Adipocyte (in vitro differentiated cells): ENCODE measurements at places on chromosomes 6 and 20.

- DNase-seq, result no peak
Observed at GRCh38 chr20:32289661-32290431, 12.4 kb downstream of the KIF3B start.

DNA sequence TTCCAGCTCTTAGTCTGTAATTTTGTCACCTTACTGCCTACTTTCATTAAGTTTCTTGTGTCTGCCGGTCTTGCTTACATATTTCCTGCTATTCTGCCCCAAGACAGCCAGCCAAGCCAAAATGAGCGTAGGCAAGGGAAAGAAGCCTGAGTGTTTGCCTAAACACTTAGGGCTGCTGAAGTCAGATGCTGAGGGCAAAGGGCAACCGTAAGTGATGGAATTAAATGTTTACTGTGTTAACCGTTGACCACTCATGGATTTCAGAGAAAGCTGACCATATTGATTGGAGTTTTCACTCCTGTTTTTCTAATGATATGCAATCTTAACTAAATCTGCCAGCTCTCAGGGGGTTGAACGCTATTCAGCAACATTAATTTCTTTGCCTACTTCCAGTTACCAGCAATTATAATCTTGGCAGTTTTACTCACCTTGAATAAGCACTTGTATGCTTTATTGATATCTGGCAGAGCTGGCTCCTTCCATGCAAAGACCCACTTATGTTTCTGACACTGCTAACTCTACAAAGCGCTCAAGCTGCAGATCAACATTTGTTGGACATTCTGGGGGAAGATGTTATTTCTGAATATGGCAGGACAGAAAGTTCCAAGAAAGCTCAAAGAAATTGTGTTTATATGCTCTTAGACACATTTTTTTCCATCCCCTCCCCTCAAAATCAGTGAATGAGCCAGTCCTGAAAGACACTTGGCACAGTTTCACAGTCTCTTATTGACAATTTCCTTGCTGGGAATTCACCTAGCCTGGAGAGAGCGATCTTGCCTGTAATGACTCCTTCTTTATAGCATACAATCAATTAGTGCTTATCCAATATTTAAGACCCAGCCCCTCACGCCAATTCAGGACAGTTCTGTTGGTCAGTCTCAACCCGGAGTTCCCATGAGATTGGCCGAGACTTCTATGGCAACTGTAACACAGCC lies 183.8 kb downstream of the PLCB1 start:
- DNase-seq, result no peak

GRCh38 chr6:89950879-89951391 lies 56.7 kb downstream of the GJA10 start:
- no peak for DNase-seq

GRCh38 chr6:79600812-79601609 lies 30.1 kb upstream of the SH3BGRL2 start:
- DNase-seq, result peak; percentile 74

DNA sequence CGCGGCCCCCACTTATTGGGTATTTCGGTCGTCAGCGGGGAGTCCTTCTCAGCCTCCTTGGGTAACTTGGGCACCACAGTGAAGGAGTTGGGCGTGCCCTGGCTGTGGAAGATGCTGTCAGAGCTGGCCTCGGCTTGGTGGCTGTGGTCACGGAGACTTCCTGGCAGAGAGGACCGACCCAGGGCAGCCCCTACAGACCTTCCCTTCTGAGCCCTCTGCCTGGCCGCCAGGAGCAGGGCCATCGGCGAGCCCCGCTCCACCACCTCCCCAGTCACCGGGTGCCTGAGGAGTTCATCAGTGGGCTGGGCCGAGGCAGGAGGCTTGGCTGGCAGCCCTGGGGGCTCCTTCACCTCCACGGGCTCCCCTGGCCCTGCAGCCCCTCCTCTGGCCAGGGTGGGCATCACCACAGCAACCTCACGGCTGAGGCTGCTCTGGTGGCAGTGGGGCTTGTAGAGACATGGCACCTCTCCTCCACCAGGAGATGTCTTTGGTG lies 37.2 kb downstream of the C6orf132 start:
- DNase-seq, result no peak

DNA sequence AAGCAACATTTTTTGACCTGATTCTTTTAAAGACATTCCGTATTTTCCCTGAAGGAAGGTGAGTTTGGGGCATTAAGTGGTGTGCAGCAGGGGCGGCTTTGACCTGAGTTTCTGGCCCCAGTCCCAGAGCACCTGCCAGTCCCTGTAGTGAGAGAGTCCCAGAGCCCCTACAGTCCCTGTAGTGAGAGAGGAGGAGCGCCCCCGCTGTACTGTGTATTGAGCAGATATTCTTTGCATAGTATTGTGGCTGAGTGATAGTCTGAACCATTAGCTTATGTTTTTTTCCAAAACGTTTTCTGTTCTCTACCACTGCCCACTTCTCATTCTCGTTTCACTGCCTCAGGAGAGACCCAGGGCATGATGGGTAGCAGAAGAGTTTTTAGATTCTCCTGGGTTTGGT lies 17.2 kb upstream of the SH3BGRL2 start:
- DNase-seq, result no peak

GRCh38 chr6:803191-803977 lies 110.4 kb upstream of the EXOC2 start:
- DNase-seq, result no peak

DNA sequence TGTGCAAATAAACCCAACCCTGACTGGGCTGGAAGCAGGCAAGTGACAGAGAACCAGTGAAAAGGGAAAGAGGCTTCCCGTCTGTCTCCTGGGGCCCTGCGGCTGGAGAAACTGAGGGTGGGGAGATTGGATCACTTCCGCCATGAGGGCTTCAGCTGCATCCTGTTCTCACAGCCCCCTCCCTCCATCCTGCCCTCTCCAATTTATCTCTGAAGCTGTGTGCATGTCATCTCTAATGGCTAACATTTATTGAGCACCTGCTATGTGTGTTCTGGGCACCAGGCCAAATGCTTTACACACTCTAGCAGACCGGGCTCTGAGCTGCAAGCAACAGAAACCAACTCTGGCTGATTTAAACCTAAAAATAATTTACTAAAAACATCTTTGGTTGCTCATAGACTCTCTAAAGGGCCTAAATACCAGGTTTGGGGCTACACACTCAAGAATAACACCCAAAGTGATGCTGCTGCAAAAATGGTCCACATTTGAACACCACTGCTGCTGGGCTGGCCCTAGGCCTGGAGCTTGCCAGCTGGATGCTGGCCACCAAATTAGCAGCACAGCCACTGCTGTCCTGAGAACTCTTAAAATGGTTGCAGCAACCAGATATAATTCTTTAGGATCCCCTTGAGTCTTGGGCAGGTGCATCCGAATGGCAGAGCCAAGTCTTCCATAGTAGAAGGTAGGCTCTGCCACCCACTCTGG lies 123.6 kb upstream of the LRFN2 start:
- no peak for DNase-seq

DNA sequence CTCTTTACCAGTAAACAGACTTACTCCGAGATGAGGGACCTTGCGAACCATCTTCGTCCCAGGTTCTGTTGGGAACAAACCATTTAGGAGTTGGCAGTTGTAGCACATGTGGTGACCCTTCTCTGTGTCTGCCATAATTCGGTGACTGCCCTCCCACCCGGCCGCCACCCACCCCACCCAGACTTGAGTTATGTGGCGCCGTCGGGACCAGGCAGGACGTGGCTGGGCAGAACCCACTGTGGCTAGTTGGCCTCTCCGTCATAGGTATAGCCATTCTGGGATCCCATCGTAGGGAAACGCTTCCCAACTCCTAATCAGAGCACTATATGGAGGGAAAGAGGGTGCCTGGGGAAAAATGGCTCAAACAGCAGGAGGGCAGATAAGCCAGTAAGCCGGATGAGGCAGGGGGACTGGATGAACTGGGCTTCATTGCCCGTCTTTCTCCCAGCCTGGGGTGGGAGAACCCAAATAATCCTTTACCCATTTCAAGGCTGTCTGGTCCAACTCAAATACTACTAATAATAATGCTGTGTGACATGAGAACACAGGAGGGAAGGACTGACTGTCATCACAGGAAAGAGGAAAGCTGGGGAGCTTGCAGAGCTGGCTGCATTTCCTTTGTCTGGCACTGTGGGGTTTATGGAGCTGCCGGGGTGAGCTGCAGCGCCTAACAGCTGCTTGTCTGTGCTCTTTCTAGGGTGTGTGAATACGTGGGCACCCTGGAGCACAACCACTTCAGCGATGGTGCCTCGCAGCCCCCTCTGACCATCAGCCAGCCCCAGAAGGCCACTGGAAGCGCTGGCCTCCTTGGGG lies 73.0 kb upstream of the PBOV1 start:
- DNase-seq, result no peak

DNA sequence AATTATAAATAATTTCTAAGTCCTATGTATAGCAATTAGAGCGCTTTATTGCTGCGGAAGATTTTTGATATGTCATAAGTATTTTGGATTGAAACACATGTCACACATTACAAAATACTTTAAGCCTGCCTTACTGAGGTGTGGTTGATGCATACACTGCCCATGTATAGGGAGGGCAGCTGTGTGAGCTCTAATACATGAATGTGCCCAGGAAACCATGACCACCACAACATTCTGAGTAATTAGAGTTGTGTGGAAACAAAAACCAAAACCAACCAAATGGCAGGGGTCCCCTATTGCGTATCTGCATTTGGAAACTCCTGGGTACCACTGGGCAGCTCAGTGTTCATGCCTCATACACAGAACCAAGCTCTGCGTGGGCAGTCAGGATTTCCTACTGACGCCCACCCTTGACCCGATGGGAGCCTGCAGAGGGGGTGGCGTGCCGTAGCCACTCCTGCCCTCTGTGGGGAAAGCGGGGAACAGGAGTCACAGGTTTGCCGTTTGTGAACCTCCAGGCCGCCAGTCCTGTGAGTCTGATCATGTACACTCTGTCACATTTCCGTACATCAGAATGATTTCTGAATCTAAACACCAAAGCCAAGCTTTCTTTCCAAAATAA lies 50.9 kb upstream of the PDE10A start:
- DNase-seq, result no peak

GRCh38 chr6:47464052-47464451 lies 13.5 kb upstream of the CD2AP start:
- no peak for DNase-seq

- peak; percentile 60 for DNase-seq
Observed at GRCh38 chr6:145948328-145948727, 15.8 kb downstream of the SHPRH start.

GRCh38 chr6:57324538-57324937 lies 7.1 kb downstream of the PRIM2 start:
- peak; percentile 73 for DNase-seq

GRCh38 chr6:446418-447366 lies 55.1 kb downstream of the IRF4 start:
- DNase-seq, result no peak

DNA sequence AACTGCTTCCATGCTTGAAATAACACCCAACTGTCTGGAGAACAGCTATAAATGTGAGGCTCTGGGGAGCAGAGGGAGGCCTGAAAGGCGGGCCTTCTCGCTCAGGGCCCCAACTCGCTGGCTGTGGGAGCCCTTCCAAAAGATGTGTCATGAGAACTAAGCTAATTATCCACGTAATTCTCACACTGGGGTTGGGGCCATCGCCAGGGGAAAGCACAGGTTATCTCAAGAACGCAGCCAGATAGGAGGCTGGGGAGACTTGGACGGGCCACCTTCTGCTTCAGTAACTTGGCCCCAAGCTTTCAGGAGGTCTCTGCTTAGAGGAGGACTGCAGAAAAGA lies 1.6 kb downstream of the PXDC1 start:
- DNase-seq, result peak; percentile 75

DNA sequence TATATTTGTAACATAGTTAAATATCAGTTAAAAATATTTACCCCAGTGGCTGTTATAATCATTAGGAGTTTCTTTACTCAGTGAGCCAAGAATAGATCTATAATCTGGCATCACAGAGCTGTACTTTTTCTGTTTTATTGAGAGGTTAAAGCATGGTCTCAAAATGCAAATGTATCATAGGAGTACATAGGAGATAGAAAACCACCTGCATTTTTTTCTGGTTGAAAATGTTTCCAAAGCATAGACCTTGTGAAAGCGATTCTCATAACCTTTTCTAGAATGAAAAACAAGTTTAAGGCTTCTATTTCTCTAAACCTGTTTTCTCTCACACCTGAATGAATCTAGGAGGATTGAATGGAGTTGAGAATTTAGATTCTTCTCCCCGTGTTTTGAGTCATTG lies 14.4 kb downstream of the KCNQ5 start:
- no peak for DNase-seq

DNA sequence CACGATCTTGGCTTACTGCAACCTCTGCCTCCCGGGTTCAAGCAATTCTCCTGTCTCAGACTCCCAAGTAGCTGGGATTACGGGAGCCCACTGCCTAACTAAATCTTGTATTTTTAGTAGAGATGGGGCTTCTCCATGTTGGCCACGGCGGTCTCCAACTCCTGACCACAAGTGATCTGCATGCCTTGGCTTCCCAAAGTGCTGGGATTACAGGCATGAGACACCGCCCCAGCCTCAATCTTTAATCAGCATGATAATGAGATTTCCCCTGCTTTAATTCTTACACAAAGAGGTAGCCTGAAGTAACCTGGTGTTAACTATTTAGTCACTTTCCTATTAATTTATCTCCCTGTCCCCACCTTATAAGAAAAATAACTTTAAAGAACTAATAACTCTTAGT lies 31.3 kb upstream of the TRDN start:
- DNase-seq, result no peak

- DNase-seq, result peak; percentile 46
Observed at GRCh38 chr6:15608396-15608795, 54.4 kb downstream of the DTNBP1 start.

GRCh38 chr6:36223706-36224105 lies 27.2 kb downstream of the BRPF3 start:
- DNase-seq, result peak; percentile 12

DNA sequence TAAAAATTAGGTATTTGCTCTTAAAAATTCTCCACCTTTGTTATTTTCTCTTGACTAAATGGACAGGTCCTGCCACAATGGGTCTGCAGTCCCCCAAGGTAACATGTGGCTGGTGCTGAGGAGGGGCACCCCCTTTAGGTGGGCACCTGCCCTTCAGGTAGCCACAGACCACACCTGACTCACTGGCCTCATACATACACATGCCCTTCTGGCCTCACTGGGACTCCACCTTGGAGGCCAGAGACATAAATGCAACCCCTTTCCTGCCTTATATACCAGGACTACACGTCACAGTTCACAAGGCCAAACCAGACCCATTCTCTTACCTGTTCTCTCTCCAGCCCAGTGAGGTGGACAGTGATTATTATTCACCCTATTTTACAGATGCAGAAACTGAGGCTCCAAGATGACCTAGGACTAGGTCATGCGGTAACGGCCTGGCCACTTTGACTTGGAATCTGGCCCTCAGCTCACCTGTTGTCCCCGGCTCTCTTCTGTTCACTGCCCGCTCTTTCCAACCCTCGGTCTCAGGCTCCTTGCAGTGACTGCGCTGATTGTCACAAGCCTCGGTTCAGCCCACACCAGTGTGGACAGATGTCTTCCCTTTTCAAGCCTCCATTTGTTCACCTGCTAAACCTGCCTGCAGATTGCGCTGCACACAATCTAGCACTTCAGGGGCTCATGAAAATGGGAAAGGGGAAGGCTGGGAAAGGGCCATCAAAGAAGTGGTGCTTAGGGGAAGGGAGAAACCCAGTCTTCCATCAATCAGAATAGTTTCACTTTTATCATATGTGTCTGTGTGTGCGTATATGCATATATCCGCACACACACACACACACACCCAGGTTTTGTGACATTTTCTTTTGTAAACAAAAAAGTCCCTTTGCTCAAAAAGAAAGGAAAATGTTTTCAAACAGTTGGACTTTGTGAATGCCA lies 121.7 kb downstream of the BCAS1 start:
- no peak for DNase-seq
